ENCODE measurements at places on chromosomes 4 and X.

DNA sequence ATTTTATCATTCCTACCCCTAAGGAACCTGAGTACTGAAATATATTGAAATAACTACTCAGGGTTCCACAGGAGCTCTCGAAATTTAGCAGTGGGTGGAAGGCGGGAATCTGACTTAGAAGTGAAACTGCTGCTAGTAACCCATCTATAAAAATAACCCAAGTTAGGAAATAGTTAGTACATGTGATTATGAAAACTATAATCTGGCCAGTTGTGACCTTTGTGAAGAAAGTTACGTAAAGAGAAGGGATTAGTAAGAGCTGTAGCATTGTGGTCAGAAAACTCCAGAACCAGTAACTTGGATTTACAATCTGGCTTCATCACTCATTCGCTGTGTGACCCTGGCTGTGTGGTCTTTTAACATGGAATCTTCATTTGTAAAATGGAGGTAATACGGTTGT is 175.5 kb downstream of the RAPGEF2 start:
- DNase-seq, result no peak

GRCh38 chr4:80266253-80266901 is at the start of gene FGF5:
Gene FGF5, plus strand, starts transcription at chr4:80266664. Its CDS starts 161 bp downstream, at chr4:80266825.
- peak; percentile 94 for DNase-seq

- DNase-seq, result peak; percentile 8
These were observed 65.6 kb upstream of the BLTP1 start for GRCh38 chr4:122086338-122087065.

- no peak for DNase-seq
These were observed 99.2 kb downstream of the SORCS2 start for GRCh38 chr4:7291372-7292114.

DNA sequence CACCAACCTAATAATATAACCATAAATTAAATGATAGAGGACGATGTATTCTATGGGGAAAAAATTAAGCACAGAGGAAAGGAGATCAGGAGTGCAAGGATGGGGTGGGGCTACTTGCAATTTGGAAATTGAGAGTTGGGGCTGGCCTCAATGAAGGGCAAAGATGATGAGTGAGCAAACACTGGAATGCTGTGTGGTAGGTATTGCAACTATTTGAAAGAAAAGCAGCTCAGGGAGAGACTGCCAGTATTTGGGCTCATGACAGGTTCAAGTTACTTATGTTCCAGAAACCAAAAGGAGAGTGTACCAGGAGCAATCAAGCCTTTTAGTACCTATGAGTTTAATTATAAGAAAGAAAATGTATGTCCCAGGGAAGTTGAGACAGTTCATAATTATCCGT is 47.4 kb downstream of the ASIC5 start:
- DNase-seq, result peak; percentile 17

DNA sequence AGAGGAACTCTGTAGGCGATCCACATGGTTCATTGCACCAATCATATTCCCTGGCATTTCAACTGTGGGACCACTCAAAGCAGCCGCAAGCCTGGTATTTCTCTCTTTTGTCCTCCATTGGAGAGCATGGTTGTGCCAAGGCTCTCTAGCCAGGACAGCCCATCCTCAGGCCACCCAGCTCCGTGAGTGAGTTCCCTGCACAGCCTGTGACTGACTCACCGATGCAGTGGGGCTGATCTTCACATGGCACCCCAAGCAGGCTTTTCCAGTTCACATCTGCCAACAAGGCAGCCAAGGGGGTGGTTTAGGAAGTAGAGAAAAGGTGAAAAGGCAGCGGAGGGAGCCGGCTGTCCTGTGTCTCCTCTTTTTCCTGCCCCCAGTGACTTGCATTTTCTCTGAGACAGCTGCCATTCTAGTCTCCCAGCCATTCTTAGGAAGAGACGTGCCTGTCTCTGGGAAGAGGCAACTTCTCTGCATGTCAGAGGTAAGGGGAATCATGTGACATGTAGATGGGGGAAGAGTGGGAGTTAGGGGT is 69.2 kb downstream of the MID1IP1 start:
- no peak for DNase-seq

DNA sequence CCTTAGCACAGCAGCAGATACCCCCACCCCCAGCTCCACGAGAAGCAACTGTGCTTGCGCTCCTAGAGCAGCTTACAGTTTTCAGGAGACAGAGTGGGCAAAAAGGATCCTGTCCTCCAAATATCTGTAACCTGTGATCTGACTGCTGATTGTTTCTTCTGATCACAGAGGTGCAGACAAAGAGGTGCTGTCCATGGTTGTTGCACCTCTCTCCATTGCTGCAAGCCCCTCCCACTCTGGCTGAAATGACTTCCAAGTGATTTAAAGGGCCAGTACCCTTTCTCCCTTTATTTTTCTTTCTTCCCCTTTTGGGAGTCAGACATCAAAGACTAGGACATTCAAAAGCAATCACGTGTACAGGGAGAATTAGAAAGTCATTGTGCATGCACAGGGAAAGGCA is 205.3 kb upstream of the GEMIN8 start:
- no peak for DNase-seq

- no peak for DNase-seq
These were observed 77.3 kb downstream of the ARSJ start for GRCh38 chr4:113901994-113902787.

DNA sequence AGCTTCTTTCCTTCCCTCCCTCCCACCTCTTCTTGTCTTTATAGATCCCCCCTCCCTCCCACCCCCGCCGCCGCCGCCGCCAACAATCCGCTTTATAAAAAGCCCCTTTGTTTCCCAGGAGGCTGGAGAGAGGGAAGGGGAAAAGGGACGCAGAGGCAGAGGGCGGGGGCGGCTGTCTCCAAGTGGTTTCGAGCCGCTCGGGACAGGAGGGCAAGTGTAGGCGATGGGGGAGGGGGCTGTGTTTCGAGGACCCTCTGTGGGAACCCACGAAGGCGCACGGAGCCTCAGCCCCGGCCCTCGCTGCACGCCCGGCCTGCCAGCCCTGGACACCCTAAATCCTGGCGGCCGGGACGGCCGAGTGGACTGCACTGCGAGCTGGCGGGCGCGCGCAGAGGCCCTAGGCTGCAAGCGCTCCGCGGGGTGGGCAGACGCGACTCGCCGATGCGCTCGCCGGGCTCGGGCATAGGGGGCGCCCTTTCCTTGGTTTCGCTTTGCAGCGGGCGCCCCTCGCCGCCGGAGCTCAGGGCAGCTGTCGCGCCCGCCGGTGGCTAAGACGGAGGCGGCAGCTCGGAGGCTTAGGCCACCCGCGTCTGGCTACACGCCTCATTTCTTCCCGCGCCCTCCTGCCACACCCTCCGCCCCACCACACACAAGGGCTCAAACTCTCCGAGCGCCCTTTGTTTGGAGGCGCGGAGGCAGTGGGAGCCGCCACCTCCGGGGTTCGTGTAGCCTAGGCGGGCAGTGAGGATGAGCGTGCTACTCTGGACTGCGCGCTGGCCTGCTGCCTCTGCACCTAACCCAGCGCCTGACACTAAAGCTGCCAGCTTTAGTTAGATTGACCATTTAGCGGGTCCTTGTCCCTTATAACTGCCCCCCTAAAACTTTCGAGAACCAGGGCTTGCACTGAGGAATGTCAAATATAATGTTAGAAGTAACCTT is 2.2 kb downstream of the MAMLD1 start:
- DNase-seq, result peak; percentile 58

DNA sequence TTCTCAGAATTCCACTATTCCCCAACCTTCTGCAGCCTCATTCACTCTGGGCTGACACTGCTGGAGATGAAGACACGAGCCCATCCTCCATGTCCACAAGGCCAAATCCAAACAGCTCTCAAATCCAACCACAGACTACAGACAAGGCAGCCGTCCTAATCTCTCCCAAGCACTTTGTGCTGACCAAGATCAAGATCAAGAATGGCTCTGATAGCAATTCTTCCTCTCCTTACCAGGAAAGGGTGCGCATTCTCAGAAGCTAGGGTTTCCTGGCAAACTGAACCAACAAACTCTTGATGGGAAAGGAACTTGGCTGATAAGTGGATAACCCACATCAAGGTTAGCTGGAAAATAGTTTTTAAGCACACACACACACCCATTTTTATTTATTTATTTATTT is 26.5 kb downstream of the RELL1 start:
- no peak for DNase-seq

GRCh38 chrX:147757750-147758149 is 154.0 kb upstream of the FMR1 start:
- no peak for DNase-seq

- peak; percentile 40 for DNase-seq
These were observed at the start of gene MAGED2 for GRCh38 chrX:54807524-54808108. Gene MAGED2, plus strand, starts transcription at chrX:54807745. Its CDS starts 1,587 bp downstream, at chrX:54809332.

GRCh38 chr4:1842993-1843448 is 12.9 kb downstream of the LETM1 start:
- peak; percentile 81 for DNase-seq

DNA sequence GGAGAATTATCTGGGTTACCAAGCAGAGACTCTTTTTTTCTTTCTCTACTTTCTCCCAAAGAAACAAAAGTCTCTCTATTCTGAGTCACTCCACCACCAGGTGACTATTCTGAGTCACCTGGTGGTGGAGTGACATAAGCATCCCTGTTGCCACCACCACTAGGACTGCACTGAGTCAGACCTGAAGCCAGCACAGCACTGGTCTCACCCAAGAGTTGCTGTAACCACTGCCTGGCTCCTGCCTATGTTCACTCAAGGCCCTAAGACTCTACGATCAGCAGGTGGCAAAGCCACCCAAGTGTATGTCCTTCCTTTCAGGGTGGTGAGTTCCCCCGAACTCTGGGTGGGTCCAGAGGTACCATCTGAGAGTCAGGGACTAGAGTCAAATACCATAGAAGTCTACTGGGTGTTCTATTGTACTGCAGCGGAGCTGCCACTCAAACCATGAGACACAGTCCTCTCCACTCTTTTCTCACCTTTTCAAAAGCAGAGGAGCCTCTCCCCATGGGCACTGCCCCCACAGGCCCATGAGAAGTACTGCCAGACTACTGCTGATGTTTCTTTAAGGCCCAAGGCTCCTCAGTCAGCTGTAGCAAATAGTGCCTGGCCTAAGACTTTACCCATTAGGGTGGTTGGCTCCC is 209.6 kb upstream of the IRS4 start:
- DNase-seq, result no peak

GRCh38 chrX:83658731-83659130 is 150.6 kb downstream of the POU3F4 start:
- no peak for DNase-seq

DNA sequence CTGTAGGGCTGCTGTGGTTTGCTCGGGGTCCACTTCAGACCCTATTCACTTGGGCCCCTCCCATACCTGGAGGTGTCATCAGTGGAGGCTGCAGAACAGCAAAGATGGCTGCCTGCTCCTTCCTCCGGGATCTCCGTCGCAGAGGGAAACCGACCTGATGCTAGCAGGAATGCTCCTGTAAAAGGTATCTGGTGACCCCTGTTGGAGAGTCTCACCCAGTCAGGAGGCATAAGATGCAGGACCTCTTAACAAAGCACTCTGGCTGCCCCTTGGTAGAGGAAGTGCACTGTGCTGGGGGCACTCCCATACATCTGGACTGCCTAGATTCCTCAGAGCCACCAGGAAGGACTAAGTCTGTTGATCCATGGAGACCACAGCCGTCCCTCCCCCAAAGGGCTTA is 296.9 kb downstream of the GRID2 start:
- no peak for DNase-seq

- peak; percentile 21 for DNase-seq
These were observed 39.0 kb downstream of the STX18 start for GRCh38 chr4:4502694-4503311.

DNA sequence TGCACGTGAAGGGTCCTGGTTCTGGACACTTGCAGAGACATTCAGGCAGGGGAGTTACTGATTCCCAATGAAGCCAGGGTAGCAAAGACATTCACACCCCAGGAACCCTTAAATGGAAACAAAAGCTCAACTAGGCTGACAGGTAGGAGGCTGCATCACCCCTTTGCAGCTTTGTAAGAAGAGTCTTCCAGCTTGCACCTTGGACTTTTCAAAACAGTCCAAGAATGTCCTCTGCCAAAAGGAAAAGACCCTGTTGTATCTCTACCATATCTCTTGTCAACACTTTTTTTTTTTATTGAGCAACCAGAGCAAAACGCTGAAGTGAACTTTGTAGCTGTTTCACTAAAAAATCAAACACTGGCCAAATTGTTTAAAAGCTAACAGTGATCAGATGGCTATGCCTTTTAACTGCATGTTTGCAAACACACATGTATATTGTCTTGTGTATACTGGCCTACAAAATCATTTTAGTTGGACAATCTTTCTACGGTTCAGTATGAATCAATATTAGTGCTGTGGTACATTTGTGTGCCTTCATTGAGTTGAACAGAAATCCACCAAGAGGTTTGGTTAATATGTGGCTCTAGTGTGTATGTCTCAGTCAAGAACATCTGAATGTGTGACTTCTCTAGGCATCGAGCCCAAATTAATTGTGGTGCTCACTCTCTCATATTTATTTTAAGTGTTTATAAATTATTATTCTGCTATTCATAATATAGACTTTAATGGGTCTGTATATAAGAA is 18.5 kb upstream of the WWC2 start:
- no peak for DNase-seq

DNA sequence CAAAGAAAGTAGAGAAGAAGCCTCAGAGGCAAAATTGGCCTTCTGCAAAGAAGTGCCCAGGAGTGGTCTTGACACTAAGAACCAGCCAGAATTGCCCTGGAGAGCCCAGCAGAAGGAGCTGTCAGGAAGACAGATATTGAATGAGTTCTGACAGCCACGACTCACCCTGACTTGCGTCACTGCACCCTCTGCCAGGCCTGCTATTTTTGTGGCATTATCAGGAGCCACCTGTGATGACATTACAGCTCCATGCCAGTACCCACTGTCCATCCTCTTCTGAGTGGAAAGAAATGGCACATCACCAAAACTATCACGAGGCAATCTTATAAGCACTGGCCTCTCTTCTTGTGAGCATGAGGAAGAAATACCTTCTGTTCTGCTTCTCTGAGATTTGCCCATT is 67.7 kb downstream of the SMIM20 start:
- no peak for DNase-seq

DNA sequence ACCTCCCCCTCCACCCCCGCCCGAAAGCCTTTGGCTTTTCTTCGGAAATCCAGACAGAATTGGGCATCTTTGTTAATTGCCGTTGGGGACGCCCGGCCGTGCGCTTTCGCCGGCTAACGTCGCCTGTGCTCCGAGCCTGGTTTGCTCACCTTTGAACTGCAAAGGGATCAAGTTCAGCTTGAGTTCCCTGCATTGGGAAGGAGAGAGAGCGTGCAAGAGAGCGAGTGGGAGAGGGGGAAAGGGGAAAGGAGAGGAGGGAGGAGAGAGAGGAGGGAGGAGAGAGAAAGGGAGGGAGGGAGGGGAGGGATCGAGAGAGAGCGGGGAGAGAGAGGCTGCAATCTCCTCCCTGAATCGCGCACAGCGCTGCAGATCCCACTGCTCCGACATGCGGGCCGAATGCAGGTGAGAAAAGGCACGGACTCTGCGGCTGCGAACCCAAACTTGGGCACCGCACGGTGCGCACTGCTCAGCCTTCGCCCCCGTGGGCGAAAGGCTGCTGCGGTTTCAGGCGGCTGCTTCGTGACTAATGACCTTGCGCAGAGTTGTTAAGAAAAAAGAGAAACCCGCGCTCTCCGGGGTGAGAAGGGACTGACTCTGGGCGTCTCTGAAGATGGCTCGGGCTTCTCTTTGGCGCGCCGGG is at the start of gene PCDH7:
TSS of gene PCDH7 (plus strand) at position 349 of the 640 bp plus-strand sequence. CDS start 1,054 bp downstream, outside the sequence.
- peak; percentile 56 for DNase-seq

DNA sequence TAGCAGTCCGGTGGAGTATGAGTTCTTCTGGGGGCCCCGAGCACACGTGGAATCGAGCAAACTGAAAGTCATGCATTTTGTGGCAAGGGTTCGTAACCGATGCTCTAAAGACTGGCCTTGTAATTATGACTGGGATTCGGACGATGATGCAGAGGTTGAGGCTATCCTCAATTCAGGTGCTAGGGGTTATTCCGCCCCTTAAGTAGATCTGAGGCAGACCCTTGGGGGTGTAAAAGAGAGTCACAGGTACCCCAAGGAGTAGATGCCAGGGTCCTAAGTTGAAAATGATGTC is 852 bp downstream of the MAGEH1 start:
- no peak for DNase-seq

All from fibroblast of skin of right quadriceps (primary cell).